ENCODE measurements at places on chromosomes 3 and 15.

DNA sequence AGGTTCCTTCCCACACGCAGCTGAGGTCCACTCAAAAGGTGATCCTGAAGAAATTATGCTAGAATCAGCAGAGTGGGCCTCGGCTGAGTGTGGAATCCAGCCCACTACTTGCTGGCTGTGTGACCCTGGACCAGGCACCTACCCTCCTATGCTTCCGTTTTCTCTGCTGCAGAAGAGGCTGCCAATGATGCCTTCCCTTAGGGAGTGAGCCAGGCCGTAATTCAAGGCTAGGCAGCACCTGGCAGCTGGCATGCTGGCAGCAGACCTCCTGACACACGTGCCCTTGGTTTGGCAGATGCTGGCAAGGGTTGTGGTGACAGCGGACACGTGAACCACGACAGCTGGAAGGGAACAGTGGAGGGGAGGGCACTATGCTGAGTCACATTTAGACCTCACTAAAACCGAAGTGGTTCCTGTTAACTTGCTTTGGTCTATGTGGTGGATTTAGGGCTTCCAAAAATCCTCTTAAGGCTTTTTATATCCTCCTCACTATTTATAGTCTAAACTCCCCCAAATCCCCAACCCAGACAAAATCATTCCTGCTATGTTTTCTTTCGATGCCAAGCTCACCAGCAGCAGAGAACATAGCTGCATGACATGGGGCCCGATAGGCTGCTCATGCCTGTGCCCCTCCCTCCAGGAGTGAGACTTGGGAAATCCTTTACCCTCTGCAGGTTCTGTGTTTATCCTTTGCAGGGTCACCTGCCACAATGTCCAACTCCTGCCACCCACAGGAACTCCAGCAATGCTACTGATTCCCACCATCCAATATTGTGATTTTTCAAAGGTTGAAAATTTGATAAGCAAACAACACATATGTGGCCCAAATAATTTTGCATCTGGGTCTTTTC lies 10.6 kb upstream of the PCSK6 start:
- no peak for DNase-seq

DNA sequence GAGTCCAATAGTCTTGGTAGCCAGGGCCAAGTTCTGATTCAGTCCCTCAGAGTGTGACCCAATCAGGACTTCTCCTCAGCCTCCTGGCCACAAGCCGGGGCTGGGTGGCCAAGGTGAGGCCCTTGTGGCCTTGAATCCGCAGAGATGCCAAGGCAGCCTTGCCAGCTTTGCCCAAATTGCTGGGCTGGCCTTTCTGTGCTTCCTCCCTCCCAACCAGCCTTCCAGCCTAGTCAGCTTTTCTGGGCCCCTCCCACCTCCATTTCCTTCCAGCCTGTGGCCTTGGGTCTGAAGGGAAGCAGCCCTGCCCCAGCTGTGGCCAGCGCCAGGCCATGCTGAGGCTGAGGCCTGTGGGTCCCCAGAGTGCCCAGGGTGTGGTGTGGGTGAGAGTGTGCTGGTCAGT lies 34.3 kb upstream of the ANKDD1A start:
- no peak for DNase-seq

DNA sequence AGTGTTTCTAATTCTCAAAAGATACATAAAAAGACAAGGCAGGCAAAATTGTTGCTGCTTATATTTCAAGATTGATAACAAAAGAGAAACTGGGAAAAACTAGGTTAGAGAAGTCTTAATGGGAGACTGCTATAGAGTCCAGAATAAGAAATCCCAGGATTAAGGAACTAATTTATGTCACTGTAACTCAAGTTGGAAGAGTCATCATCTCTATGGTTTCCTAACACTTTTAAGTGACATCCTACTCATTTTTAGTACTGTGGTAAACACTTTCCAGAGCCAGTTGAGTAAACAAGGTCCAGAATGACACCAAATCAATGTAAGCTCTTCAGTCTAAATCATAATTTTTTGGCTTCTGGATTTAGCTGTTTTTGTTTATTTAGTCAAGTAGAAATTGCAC lies 8.0 kb downstream of the CLDN16 start:
- DNase-seq = no peak

DNA sequence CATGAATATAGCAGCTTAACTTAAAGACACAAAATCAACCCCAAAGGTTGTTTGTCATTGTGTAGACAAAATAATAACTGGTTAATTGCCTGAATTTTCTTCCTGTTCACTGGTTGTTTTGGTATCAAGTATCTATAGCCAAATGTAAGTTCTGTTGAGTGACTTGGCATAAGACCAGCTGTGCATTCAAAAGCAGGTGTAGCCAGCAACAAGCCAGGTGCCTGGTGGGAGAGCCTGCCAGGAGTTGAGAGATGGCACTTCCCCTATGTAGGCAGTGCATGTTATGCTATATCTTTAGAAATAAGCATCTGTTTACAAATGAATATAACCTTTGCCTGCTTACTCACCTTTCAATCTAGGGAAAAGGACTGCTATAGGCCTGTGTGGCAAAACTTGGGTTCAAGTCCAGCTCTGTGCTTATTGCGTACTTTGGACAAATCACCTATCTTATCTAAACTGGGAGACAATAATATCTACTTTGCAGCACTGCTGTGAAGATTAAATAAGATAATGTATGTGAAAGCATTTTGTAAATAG lies 84.9 kb upstream of the TBL1XR1 start:
- no peak for DNase-seq

Measured in activated T-helper 1 cell treated with anti-CD3 and anti-CD28 coated beads, Interleukin-2, amount 50 U/mL, for 16 hours (primary cell).